ACHN (cell line): ENCODE measurements at places on chromosomes 11 and 22.

- no peak for DNase-seq
Measured at GRCh38 chr22:24433001-24433827, 5.8 kb downstream of the ADORA2A start.

DNA sequence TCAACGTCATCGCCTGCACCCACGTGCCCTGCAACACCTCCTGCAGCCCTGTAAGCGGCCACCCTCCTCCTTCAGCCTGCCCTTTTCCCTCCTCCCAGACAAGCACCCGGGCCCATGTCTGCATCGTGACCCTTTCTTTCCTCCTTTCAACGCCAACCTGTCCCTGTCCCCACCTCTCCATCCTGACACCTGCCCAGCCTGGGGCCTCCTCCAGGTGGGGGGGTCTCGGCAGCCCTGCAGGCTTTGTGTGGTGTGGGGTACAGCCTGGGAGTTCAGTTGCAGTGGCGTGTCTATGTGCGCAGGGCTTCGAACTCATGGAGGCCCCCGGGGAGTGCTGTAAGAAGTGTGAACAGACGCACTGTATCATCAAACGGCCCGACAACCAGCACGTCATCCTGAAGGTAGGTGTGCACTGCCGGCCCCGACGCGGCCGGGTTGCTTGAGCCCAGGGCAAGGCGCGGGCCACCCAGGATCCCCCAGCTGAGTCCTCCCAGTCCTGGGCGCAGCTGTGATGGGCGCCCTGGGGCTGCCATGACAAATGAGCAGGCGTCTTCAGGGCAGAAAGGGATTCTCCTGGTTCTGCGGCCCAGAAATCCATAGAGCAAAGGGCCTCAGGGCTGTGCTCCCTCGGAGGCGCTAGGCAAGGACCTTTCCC is 33.7 kb downstream of the MUC2 start:
- no peak for DNase-seq

DNA sequence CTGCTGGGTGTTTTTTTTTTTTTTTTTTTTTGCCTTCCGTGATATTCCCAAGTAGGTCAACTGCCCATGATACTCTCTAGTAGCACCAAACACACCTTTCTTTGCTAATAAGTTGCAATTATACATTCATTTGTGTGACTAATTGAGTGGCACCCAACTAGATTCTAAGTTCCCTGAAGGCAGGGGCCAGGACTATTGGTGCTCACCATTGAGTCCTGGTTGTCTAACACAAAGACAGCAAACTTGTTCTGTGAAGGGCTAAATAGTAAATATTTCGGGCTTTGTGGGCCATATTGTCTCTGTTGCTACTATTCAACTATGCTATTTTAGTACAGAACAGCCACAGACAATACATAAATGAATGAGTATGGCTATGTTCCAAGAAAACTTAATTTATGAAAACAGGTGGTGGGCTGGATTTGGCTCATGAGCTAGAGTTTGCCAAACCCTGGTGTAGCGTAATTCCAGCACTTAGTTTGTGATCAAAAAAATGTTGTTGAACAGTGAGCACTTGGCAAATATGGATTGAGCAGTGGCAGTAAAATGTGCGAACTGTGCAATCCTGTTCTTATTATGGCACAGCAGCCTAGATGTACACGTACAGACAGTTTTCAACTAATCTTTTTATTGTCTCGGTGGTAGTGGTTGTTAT is 11.3 kb downstream of the ENDOD1 start:
- no peak for DNase-seq

GRCh38 chr11:34840736-34841386 is 75.3 kb downstream of the APIP start:
- peak; percentile 32 for DNase-seq

DNA sequence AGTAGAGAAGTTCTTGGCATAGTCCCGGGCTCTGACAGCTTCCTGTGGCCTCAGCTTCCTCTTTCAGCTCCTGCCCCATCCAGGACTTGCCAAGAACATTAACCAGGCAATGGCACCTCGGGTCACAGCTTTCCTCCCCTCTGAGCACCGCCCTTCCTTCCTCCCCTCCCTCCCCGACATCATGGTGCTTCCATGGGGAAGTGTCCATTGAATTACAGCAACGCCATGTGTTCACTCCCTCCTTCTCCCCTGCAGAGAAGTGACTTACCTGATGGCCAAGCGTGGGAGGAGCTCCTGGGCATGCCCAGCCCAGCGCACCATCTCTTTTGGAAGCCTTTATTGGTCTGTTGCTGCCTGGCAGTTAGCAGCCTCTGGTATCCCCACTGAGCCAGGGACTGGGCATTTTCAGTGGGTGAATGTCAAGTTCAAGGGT is 25.8 kb upstream of the DAGLA start:
- no peak for DNase-seq

- DNase-seq: peak; percentile 12
Measured at GRCh38 chr11:45267052-45267451, 19.1 kb downstream of the SYT13 start.

DNA sequence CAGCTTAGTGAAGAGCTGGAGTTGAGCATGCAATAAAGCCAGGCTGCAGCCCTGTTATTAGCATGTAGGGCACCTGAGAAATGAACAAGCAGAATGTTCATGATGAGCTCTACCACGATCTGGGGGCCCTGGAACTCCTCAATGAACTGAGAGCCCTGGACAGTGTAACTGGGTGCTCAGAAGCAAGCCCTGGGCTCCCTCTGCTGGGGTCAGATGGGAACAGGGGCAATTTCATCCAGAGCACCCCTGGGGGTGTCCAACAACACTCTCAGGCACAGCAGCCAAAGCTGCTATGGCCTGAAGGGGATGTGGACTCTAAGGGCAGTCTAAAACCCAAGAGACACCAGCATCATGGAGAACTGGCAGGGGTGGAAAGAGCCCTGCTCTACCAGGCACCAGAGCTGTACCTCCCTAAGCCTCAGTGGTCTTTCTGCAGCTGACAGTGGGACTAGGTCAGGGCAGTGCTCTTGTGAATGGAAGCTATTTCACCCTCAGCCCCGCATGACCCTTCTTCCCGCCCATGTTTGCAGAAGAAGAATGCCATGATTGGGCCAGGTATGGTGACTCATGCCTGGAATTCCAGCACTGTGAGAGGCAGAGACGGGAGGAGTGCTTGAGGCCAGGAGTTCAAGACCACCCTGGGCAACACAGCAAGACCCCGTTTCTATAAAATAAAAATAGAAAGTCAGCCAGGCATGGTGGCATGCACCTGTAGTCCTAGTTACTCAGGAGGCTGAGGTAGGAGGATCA is 28.9 kb downstream of the THOC5 start:
- DNase-seq: peak; percentile 28

DNA sequence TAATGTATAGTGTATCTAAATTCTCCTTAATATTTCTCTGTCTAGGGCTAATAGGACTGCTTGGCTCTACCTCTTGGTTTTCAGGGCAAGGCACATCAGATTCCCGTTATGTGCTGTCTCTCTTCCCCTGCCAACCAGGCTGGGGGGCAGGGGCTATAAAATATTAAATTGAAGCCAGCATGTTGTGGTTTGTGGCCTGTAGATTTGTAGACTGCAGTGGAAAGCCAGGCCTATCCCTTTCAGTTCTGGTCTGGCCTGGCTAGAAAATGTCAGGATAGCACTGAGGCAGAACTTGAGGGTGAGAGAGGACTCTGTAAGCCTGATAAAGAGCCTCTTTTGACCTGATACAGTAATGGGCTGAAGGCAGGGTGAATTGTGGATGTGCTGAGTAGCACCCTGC is 14.4 kb upstream of the GRK2 start:
- no peak for DNase-seq

DNA sequence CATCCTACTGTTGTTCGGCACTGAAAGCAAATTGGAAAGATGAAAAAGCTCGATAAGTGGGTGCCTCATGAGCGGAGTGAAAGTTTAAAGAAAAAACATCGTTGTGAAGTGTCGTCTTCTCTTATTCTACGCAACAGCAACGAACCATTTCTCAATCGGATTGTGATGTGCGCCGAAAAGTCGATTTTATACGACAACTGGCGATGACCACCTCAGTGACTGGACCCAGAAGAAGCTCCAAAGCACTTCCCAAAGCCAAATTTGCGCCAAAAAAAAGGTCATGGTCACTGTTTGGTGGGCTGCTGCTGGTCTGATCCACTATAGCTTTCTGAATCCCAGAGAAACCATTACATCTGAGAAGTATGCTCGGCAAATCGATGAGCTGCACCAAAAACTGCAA is 58.4 kb upstream of the FBXO3 start:
- no peak for DNase-seq

DNA sequence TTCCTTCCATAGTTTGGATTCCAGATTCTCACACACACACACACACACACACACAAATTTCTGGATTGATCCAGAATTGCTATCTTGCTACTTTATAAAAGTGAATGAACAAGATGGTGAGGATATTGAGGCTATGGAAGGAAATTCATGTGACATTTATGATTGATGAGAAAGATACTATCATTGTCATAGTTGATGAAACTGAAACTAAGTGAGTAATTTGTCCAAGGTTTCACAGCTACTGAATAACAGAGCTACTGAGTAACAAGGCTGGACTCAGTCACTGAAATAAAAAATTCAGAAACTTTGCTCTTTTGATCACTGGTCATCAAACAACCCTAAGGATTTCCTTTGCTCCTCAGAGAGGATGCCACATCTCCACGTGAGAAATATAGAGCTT is 16.2 kb downstream of the OR5D16 start:
- no peak for DNase-seq
